Activated CD4-positive, alpha-beta T cell treated with anti-CD3 and anti-CD28 coated beads, Interleukin-2, amount 50 U/mL, for 1 hour (primary cell): ENCODE measurements at places on chromosomes 6 and 20.

DNA sequence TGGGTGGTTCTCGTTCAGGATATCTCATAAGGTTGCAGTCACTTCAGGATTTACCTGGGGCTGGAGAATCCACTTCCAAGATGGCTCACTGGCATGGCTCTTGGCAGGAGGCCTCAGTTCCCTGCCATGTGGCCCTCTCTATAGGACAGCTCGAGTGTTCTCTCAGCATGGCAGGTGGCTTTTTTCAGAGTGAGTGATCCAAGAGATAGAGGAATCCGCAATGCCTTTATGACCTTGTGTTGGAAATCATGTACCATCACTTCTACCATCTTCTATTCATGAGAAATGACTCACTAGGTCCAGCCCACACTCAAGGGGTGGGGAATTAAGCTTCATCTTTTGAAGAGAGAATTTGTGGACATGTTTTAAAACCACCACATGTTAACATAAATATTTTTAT, 37.8 kb downstream of the PPP1R16B start:
- no peak for DNase-seq

DNA sequence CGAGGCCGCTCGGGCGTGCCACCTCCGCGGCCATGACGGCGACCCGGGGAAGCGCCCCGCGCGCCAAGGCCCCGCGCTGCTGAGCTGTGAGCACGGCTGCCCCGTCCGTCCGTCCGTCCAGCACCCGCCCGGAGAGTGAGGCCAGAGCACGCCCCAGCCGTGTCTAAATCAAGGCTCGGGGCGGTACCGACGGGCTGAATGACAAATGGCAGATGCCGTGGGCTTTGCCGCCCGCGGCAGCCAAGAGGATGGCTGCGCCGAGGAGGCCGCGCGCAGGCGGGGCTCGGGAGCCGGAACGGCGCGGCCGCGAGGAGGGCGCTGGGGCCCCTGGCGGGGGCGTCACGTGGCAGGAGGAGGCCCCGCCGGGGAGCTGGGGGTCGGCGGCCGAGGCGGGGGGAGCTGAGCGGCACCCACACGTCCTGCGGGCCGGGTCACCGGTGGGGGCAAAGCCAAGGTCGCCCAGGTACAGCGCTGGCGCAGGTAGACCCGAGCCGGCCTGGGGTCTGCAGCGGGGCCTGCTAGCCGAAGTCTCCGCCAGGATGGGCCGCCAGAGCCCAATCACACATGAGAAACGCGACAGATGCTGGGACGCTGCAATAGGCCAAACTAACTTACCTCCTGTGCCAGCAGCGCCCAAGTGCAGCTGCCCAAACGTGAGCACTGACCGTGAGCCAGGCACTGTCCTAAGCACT, at the start of gene PLAGL1:
Gene PLAGL1 (minus strand): TSS at position 140 of the 692 bp plus-strand sequence. CDS start 60,123 bp downstream, outside the sequence.
- DNase-seq = no peak

GRCh38 chr6:108637963-108638362, 77.2 kb downstream of the FOXO3 start:
- DNase-seq = no peak

DNA sequence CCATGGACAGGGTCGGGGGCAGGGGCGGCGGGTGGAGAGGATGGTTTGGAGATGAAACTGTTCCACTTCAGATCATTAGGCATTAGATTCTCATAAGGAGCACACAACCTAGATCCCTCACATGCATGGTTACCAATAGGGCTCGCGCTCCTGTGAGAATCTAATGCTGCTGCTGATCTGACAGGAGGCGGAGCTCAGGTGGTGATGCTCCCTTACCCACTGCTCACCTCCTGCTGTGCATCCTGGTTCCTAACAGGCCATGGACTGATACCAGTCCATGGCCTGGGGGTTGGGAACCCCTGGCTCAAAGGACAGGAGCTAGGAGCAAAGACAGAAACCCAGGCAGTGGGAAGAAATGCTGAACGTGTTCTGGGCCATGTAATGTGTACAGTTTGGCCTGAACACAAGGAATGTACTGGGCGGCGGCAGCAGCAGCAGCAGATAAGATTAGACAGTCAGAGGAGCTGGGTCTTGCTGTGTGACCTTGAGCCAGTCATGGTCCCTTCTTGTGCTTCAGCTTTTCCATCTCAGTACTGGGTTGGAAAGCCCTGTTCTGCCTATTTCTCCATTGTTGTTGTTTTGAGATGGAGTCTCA, 4.7 kb upstream of the SPAG4 start:
- DNase-seq = no peak

- no peak for DNase-seq
Measured at GRCh38 chr6:165034271-165034741, 275.1 kb downstream of the C6orf118 start.

DNA sequence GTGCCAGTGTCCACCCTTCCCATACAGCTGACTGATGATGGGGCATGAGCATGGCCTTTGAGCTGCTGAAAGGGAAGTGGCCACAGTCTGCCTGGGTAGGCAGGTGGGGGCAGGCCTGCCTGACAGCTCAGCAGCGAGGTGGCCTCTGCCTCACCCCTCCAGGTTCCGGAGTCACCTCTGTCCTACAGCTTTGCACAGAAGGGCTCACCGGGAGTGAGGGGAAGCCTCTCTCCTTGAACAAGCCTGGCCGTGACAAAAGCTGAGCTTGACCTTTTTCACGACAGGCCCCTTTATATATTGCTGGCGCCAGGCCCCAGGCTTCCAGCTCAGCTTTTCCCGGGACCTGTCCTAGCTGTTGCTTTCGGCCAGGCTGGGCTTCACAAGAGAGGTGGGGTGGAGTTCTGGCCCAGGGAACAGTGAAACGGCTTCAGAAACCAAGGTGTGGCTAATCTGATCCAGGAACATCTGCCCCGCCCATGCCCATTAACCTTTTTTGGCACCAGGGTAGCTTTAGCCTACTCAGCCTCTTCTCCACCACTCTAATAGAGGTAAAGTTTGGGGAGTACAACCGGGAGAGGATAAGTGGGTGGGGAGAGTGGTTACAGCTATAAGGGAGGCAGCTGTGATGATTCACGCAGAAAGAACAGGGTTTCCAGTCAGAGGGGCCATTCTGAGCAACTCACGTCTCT, 42.9 kb downstream of the C6orf132 start:
- DNase-seq = no peak

DNA sequence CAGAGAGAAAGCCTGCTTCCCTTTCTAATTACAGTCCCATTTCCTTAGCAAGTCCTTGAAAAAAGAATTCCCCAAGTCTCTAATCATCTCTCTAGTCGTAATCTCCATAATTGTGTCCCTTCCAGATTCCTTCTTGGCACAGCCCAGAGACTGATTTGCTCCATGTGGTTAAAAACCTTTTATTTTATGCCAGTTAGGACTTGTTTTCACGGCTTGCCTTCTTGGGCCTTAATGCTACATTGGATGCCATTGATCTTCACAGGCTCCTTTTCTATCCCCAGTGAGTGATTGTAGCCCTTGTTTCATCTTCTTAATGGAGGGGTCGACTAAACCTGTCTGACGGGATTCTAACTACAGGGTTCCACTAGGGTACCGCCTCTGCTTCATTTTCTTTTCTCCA, 650.6 kb upstream of the ARID1B start:
- no peak for DNase-seq
